ENCODE measurements at places on chromosomes 12 and 14.

GRCh38 chr14:34554540-34555250 lies 15.2 kb upstream of the EAPP start:
- DNase-seq, result no peak

DNA sequence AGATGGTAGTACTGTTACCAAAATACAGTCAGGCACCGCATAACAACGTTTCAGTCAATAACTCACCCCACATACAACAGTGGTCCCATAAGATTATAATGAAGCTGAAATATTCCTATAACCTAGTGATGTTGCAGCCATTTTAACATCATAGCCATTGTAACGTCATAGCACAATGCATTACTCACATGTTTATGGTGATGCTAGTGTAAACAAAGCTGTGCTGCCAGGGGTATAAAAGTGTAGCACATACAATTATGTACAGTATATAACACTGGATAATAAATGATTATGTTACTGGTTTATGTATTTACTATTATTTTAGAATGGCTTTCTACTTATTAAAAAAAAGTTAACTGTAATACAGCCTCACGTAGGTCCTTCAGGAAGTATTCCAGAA lies 37.0 kb downstream of the GPR137C start:
- DNase-seq, result no peak

DNA sequence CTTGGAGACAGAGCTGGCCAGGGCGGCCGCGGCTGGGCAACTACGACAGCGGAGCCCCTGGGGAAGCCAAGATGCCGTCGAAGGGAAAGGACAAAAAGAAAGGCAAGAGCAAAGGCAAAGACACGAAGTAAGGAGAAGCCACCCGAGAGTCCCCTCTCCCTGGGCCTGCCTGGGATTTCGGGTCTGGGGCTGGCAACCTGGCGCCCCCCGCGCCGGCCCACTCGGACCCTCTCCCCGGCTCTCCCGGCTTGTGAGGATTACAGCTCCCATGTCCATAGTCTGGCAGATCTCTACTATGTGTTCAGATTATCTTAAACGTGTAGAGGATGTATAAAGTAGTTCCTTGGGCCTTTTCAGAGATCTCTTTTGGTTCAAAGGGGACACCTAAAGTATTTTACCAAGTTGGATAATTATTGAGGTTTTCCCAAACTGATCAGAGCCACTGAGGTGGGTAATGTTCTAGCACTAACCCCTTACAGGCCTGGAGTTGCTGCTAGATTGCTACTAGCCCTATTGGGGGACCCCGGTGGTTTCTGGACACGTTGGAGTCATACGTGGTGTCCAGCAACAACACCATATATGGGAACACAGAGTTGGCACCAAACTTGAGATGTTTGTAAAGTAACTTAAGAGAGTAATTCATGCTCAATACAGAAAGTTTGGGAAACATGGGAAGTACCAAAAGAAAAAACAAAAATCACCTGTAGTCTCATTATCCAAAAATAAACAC lies 424 bp downstream of the BBOF1 start:
- DNase-seq, result no peak

GRCh38 chr14:74049876-74050495 lies 30.8 kb downstream of the BBOF1 start:
- no peak for DNase-seq

GRCh38 chr12:100450735-100451134 lies 22.9 kb upstream of the NR1H4 start:
- no peak for DNase-seq

DNA sequence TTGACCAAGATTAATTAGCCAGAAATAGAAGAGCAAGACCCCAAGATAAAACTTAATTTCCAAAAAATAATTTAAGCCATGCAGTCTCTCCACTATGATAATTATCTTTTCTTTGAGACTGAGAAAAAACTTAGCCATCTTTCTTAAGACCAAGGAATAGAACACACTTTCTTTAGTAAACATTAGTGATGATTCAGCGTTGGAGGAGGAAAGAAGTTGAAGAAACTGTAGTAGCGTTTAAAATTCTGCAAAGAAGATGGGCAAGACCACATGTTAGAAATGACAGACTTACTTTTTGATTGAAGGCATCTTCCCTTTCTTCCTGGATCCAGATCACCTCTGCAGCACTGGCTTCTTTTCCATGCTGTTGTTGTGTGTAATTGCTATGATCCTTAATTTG lies 124.8 kb upstream of the RASSF8 start:
- no peak for DNase-seq

DNA sequence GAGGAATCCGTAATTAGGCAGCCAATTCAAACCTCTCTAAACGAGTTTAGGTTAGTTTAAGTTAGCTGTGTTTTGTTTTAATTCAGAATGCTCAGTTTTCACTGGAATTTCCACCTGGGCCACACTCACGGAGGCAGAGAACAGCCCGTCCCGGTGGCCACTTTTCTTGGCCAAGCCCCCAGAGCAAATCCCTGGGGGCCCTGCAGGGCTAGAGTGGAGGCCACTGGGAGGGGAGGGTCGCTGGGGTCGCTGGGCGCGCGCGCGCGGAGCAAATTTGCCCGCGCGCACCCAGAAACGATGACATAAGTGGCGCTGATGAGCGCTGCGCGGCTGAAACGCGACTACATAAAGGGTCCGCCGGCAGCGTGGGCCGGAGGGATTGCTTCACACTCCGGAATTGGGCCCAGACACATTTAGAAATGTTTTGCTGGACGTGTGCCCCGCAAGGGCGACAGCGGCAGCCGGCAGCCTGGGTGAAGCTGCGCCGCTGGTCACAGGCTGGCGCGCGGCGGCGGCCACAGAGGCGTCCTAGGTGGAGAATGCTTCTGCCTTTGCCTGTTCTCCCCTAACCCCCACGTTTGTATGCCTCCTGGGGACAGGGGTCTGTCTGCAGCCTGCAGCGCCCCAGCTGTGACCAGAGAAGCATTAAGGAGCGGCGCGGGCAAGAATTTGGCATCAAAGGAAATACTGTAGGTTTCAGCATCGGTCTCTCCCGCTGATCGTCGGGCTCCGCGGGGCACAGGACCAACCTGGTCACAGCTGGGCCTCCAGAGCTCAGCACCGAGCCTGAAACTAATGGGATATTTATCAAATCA lies 37.9 kb upstream of the TBX5 start:
- no peak for DNase-seq

- DNase-seq, result no peak
Measured at GRCh38 chr12:112130441-112130998, 5.2 kb downstream of the TRAFD1 start.

- no peak for DNase-seq
Measured at GRCh38 chr12:6701078-6701768, 608 bp upstream of the PIANP start.

- peak; percentile 31 for DNase-seq
Measured at GRCh38 chr12:2052826-2053678, at the start of gene CACNA1C. TSS of gene CACNA1C (plus strand) at chr12:2052987. CDS start at chr12:2053563, 576 bp downstream.

GRCh38 chr12:47882781-47883546 lies 21.8 kb downstream of the VDR start:
- no peak for DNase-seq

DNA sequence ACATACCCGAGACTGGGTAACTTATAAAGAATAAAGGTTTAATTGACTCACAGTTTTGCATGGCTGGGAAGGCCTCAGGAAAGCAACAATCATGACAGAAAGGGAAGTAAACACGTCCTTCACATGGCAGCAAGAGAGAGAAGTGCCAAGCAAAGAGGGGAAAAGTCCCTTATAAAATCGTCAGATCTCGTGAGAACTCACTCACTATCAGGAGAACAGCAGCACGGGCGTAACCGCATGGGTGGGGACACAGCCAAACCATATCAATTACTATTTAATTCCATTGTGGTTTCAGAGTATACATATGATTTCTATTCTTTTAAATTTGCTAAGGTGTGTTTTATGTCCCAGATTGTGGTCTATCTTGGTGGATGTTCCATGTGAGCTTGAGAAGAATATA lies 117.9 kb downstream of the SCAF11 start:
- no peak for DNase-seq

GRCh38 chr12:68482660-68483059 lies 128.0 kb upstream of the RAP1B start:
- no peak for DNase-seq

GRCh38 chr14:51160871-51161270 lies 66.0 kb upstream of the TRIM9 start:
- DNase-seq, result no peak

GRCh38 chr14:35287431-35288013 lies 4.7 kb upstream of the PSMA6 start:
- peak; percentile 49 for DNase-seq

DNA sequence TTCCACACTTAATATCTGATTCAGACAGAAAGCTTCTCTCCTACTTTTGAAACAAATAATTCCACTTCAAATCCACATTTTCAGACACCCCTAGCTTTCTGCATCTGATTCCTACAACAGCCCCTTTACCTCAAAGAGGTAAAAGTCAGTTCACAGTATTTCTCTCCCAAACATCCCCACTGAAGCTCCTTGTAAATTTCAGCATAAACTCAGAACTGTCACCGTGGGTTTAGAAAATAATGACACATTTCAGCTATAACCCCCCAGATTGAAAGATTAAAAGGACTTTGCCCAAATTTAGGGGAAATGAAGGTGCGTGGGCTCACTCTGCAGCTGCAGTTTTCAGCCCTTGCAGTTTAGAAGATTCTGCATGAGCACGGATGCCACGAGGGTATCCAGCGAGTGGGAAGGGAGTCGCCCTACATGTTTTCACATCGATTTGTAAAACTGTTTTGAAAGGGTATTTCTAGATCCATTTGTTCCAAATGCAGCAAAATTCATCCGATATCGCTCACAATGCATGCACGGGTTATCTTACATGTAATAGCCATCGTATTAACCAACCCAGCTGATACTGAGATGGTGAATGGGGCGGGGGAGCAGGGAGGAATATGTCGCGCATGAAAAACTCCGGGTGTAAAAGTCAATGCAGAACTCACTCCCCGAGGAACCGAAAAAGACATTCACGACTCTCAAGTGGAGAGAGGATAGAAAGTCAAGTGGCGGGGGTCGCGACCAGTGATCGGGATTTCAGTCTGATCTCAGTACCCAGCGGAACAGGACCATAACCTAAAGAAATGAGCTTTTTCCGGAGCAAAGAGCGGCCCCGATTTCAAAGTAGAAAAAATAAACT lies 5.0 kb upstream of the CCND2 start:
- no peak for DNase-seq

GRCh38 chr14:35138585-35138984 lies 16.2 kb downstream of the PRORP start:
- no peak for DNase-seq

DNA sequence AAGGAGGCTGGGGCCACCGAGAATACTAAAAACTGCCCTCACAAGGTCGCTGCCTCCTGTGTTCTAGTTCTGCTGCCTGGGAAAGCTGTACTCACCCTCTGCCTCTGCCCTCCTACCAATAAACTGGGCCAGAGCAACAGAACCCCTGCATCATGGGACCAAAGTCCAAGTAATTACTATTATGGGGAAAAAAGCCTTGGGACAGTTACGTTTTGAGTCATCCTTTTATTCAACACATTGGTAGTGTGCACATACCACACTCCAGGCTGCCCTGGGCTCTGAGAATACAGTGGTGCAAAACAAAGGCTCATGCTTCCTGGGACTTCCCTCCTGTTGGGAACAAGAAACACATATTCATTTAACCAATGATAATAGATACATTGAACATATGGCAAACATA lies 49.0 kb downstream of the CACNA1C start:
- DNase-seq, result no peak

DNA sequence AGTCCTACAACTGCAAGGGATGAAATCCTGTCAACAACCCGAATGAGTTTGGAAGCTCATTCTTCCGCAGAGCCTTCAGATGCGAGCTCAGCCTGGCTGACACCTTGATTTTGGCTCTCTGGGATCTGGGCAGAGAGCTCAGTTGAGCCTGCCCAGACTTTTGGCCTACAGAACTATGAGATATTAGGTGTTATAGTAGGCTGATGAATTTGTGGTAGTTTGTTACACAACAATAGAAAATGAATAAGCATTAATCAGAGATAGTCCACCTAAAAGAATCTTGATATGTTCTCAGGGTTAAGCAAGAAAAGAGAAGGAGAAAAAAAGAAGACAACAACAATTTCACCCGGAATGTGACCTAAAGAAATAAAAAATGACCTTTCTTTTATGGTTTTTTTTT lies 30.4 kb upstream of the GZMB start:
- no peak for DNase-seq

- DNase-seq, result no peak
Measured at GRCh38 chr12:110566993-110567392, 16.1 kb downstream of the PPTC7 start.

GRCh38 chr12:23504043-23504442 lies 445.4 kb downstream of the SOX5 start:
- DNase-seq, result no peak

DNA sequence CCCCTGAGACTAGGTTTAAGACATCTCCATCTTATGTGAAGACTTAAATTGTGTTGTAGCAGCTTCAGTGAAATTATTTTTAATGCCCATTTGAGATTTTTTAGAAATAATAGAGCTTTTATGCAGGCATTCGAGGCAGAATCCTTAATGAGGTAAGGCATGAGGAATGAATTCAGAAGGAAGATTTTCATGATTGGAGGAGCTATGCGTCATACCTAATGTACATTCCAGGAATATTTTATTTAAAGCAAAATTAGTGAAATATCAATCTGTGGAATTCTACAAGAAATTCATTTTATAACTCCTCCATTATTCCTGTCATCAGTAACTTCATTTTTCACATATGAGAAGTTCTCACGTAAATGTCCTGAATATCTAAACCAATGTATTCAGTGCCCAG lies 36.0 kb upstream of the GARIN6 start:
- DNase-seq, result no peak

DNA sequence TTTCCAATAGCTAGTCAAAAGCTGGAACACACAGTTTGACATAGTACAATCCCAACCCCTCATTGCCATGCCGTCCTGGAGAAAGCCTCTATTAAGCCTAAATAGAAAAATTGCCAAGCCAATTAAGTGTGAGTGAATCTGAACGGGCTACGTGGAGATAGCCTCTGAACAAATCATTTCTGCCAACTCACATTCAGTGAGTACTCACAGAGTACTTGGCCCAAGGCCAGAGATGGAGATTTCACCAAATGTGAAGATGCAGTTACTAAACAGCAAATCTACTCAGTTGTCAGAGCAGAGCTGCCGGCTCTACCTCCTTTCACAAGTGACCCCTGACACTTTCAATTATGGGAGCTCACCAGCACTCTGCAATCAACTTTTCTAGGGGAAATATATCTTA lies 350.0 kb downstream of the GALC start:
- no peak for DNase-seq

- no peak for DNase-seq
Measured at GRCh38 chr12:7005311-7005710, 13.0 kb downstream of the LPCAT3 start.

DNA sequence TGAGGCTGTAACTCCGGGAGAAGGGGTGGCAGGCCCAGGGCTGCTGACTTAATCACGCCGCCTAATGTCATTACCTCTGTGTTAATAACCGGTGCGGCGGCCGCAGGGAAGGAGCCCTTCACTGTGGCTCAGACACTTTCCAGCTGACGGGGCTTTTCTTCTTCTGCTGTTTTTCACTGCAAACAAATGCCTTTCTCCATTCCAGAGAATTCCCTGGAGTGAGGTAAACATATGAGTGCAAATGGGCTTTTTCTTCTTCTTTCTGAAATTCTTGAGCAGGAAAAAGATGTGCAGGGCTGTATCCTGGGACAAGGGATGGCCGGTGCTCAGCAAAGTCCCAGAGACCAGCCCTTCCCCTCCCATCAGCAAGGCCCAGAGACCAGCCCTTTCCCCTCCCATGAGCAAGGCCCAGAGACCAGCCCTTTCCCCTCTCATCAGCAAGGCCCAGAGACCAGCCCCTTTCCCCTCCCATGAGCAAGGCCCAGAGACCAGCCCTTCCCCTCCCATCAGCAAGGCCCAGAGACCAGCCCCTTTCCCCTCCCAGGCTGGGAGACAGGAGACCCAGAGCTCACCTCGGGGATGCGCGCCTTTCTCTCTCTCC lies 33.4 kb upstream of the FAM181A start:
- DNase-seq, result no peak

GRCh38 chr12:112382866-112383265 lies 635 bp upstream of the HECTD4 start:
- DNase-seq, result no peak
